Urothelium cell line (cell line): ENCODE measurements at places on chromosomes 6 and 20.

DNA sequence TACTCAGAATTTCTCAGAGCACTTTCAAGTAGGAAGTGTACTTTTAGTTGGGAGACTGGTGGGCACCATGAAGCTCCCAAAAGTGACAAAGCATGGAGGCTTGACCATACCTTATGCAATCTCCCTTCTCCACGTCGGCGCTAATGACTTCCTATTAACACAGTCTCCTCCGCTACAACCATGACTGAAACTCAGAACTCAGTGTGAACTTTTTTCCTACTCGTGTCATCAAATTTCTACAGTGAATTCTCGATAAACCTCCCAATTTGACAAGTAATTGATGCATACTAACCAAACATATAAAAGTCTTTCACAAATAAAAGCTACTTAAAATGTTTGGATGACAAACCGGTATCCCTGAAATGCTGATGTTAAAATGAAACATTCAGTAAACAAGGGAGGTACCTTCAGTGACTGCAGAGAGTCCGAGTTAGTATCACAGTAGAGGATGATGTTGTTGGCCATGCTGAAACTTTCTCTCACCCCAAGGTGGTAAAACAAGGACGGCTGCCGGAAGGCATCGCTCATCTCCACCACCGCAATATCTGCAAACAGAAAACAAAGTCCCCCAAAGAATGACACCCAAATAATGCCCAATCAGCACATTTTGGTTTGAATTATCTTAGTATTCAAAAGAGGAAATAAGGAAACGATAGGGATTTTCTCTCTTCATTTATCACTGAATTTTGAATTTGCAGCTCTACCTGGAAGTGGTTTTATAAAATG is 72.1 kb downstream of the MAP3K5 start:
- no peak for DNase-seq

- DNase-seq: no peak
Measured at GRCh38 chr6:41286544-41287346, at the start of gene TREM1. TREM1 (minus strand) TSS chr6:41286682; CDS start chr6:41286655, 27 bp downstream.

- DNase-seq: no peak
Measured at GRCh38 chr6:157144859-157145568, 178.3 kb downstream of the TMEM242 start.

DNA sequence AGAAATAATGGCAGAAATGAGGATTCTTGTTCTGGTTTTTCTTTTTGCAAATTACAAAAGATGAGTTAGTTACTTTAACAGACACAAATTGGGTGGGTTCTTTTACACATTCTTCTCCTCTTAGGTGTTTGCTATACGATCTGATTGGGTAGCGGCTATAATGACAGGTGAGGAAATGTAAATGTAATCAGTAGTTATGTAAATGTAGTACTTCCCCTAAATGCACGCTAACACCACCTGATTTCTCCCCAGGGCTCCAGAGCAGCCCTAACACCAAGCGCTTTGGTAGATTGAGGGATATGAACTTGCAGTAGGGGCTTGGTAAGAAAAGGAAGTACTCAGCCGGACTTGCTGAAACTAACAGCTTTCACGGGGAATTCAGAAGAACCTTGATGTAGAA is 499.4 kb upstream of the NOX3 start:
- DNase-seq: no peak

GRCh38 chr6:44556046-44556445 is 168.5 kb downstream of the CDC5L start:
- DNase-seq: no peak
